Brain (organoid and tissue), 16 donors: ENCODE measurements at places on chromosomes 12 and 14.

DNA sequence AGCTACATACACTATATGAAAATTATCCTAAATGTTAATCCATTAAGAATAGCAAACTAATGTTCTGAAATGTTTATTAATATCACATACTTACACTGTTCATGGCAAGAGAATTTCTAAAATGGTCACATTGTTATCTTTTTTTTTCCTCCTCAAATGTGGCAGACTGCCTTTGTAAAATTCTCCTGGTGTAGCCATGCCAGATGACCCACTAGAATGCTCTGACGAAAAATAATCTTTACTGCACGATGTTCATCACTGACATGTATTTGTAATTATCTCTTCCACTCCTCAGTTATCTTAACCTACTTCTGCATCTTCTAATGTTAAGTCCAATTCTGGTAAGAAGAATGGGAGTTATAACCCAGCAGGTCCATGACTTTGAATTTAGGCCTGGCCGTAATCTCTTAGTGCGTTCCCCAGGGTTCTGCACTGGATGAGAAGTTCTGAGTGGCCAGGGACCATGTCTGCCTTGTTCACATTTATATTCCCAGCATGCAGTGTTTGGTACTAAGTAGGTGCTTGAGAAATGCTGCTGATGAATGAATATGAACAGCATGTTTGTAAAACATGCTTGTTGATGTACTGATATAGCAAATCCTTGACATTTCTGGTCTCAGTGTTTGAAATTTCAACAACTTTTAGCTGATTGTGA lies 46.7 kb downstream of the NOPCHAP1 start:
- DNase-seq, result no peak

- DNase-seq, result no peak
Observed at GRCh38 chr14:36676236-36676635, 14.6 kb downstream of the PAX9 start.

DNA sequence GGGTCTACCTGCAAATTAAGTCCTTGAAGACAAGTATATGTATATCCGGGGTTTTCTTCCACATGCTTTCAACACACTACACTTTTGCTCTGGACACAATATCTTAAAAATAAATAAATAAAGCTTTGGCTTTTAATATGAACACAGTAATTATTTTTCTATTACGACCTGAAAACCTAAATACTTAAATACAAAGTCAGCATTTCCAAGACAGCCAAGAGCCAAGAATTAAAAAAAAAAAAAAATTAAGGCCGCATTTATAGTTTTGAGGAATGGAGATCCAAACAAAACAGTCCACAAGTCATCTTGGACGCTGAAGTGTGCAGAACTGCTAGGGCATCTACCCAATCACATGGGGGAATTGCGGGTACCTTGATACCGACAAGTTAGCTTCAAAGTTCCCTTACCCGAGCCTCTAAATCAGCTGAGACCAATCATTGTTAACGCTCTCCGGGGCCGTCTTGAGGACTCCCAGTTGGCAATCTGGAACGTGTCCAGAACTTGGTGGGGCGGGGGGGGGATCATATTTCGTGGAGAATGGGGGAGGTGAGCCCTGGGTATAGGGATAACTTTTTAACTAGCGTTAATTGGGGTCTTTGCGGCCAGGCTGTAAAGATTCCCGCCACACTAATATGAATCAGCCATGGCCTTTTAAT lies 731 bp upstream of the PCNX4 start:
- DNase-seq, result peak; percentile 64

DNA sequence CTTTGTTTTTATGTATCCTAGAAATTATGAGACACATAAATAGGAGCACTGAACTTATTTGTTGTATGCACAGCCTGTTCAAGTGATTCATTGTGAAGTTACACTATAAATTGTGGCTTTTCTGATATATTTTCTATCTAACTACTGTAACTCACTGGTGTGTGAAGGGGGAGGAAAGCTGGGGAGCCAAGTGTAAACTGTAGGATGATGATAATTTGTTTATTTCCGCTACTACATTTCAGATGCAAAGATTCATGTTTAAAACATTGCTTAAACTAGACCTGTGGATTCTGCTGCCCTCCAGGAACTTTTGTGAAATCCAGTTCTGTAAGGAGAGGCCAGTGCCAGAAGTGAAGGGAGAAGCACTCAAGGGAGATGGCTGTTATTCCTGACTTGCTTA lies 3.3 kb downstream of the TMTC2 start:
- no peak for DNase-seq

DNA sequence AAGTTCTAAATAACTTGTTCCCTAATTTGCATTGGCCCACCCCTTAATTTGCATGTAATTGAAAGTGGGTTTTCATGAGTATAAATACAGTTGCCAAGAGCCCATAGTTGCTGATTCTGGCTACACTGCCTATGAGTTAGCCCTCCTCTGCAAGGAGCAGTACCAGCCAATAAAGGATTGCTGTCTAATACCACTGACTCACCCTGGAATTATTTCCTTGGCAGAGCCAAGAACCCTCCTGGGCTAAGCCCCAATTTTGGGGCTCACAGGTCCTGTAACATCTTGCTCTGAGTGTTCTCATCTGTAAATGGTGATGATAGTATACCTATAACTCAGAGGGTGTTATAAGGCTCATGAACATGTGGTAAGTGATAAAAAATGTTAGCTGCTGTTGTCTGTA lies 6.8 kb downstream of the TTC8 start:
- DNase-seq, result no peak
